ENCODE measurements at places on chromosomes 3 and 15.

DNA sequence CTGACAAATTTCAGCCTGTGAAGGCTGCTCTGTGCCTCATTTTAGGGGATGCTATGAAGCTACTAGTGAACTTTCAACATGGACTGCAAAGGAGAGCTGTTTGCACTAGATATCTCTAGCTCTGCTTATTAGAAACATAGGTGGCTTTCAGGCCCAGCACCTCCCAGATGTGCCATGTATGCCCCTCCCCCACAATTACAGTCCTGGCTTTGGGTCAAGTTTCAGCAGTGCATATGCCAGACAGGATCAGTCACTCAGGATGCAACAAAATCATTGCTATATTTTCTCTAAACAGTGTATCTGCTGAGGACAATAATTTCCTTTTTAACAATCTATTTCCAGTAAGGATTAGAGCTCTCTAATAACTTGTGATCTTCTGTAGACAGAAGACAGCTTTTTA lies 178.8 kb upstream of the STAC start:
- DNase-seq = no peak

- DNase-seq = no peak
Measured at GRCh38 chr3:189038773-189039745, 132.7 kb upstream of the TPRG1 start.

DNA sequence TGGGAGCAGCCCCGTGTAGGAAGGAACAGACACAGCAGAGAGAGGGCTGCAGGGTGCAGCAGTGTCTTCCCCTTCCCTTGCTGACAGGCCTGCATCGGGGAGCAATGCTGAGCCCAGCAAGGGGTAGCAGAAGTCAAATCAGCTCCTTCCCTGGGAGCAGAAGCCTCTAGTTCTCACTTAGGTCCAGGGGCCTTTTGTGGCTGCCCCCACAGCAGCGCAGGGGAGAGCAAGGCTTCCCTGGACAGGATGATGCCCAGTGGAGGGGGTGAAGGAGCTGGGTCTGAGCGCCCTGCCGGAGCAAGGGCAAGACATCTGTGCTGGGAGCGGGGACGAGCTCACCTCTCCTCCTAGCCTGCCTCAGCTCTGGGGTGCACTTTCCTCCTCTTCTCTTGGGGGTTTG lies 827 bp downstream of the PLCB2 start:
- no peak for DNase-seq

GRCh38 chr3:123167686-123168085 lies 34.1 kb upstream of the SEC22A start:
- DNase-seq = no peak

- DNase-seq = no peak
Measured at GRCh38 chr3:58384381-58385090, 49.1 kb downstream of the PDHB start.

- no peak for DNase-seq
Measured at GRCh38 chr3:183762304-183762703, 63.1 kb downstream of the MAP6D1 start.

- no peak for DNase-seq
Measured at GRCh38 chr15:52290800-52291199, 4.8 kb downstream of the MYO5C start.

DNA sequence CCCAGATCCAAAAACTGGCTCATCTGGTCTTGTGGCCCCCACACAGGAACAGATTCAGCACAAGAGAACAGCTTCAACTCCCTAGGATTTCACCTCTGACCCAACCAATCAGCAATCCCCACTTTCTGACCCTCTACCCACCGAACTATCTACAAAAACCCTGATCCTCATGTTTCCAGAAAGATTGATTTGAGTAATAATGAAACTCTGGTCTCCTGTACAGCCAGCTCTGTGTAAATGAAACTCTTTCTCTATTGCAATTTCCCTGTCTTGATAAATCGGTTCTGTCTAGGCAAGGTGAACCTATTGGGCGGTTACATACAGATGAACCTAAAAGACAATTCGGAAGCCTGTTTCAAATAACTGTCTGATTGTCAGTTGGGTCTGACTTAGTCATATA lies 847.6 kb upstream of the ALCAM start:
- DNase-seq = no peak

GRCh38 chr3:37136067-37136466 lies 38.3 kb downstream of the LRRFIP2 start:
- DNase-seq = no peak

DNA sequence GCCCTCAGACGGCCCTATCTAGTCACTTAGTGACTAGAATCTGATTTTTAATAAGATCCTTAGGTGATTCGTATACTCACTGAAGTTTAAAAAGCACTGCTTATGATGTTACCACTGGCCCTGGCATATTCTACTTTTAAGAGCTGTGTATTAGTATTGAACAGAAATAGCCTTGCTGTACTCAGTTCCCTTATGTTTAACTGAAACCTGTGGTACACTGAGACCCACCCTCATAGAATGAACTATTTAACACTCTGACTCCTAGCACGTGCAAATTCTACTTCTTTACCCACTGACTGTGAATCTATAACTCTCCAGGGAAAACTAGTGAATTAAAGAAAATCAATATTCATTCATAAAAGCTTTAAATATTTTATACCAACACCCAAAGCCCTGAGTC lies 108.9 kb downstream of the CCNL1 start:
- DNase-seq = no peak

- DNase-seq = no peak
Measured at GRCh38 chr3:64358853-64359252, 133.6 kb upstream of the PRICKLE2 start.

DNA sequence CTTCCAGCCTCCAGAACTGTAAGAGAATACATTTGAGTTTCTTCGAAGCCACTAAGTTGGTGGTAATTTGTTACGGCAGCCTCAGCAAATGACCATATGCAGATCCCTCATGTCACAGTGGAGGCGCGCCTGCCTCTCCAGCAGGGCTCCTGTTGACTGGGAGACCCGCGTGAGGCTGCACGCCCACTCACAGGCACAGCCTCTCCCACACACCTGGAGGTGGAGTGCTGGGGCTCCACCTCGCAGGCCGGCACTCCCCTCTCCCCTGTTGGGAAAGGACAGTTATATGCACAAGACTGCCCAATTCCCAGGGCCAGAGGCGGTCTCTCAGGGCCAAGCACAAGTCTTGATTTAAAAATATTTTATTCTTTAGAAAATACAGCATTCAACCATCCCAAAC lies 2.8 kb upstream of the TLR9 start:
- no peak for DNase-seq

- no peak for DNase-seq
Measured at GRCh38 chr3:114456742-114457141, 162.9 kb downstream of the TIGIT start.

DNA sequence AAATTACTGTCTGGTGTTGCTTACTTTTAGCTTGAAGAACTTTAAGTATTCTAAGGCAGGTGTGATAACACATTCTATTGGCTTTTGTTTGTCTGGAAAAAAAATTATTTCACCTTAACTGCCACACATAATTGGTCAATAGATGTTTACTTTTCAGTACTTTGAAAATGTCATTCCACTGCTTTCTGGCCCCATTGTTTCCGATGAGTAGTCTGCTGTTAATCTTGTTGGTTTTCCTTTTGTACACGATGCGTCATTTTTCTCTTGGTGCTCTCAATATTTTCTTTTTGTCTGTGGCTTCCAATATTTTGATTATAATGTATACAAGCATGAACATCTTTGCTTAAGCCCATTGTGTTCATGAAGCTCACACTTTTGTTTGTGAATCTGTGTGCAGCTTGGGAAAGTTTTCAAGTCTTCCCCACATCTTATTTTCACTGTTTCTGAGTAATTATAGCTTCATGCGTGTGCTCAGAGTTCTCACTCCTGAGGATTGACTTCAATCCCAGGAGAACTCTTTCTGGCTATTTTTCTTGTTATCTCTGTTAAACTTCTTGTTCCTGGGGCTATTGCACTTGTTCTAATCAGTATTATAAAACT lies 664.7 kb downstream of the IGSF11 start:
- no peak for DNase-seq

DNA sequence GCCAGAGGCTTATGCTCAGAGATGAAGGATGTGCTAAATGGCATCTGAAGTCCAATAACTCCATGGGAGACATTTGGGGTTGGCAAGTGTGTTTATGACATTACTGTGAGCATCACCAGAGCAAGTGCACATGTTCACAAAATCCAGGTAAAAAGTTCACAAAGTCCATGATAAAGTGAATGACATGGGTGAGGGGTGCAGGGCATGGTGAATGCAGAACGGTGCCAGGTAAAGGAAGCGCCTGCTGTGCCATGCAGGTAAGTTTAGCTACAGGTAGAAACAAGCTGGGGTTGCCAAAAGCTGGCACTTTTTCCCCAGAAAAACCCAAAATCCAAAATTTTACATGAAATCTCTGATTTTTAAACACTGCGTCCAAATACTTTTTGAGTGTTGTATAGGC lies 268.2 kb downstream of the ABHD5 start:
- no peak for DNase-seq

DNA sequence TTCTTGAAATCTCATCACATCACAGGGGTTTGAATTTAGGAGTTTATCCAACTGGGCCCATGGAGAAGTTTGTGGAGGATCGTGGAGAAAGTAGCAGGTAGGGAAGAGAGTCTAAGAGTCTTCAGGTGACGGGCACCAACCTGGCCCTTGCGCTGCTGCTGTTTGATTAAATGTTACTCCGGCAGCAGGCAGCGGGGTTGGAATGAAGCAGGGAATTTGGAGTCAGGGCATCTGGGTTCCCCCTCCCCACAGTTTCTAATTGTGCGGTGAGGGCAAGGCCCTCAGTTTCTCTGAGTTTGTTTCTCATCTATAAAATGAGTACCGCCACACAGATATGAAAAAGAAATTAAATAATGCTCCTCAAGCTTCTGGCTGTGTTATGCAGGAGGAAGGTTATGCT lies 182.9 kb upstream of the RGMA start:
- no peak for DNase-seq

DNA sequence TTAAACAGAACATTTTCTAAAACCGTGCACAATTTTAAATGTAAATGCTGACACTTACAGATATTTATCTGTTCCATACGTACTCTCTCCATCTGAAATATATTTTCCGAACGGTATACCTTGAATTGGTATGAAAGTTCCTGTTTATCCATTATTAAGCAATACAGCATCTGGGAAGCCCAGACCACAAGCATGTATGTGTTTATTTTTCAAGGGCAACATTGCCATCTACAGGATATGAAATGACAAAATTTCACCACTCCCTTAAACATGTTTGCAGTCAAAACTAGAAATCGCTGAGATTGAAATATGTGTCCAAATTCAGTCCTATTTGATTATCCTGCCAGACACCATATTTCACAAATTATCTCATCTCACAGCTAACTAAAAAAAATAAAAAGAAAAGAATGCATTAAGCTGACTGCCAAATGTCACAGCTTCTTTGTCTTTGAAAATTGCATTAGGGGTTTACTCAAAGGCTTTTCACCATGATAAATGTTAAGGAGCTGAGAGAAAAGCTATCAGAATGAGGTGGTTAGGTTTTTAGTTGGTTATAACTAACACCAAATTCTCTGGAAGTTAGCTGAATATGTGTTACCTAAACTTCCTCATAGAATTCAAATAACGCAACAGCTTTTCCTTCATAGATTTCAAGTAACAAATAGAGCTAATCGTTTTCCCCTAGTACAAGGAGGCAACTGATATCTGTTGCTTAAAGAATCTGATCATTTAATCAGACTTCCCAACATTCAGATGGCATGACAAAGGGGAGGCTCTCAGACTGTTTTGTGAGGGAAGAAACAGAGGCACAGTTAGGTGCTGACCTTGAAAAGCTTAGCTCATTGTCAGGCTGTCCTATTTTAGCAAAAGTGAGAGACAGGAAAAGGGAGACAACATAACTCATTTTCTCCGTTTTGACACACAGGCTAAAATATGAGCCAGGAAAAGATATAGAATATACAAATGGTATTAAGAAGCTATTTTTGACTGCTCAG lies 533.1 kb downstream of the TBL1XR1 start:
- peak; percentile 84 for DNase-seq

GRCh38 chr3:28761375-28761774 lies 412.8 kb upstream of the AZI2 start:
- DNase-seq = no peak

GRCh38 chr3:127902486-127902885 lies 12.5 kb upstream of the KBTBD12 start:
- no peak for DNase-seq

DNA sequence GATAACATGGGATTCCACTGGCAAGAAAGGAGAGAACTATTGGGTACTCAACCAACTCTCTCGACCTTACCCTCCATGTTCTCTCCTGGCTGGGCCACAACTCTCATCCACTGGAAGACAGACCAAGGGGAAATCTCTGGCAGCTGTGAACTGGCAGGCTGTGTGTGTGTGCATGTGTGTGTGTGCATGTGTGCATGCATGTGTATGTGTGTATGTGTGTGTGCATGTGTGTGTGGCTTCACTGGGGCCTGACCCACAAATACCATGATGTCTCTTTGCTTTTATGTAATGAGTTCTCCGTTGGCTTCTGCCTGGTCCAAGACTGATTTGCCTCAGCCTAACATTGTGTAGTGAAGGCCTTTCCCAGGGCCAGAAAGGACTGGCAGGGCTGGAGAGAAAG lies 4.1 kb upstream of the ALDH1A3 start:
- DNase-seq = no peak

- no peak for DNase-seq
Measured at GRCh38 chr3:42276141-42277132, 10.5 kb upstream of the CCK start.

DNA sequence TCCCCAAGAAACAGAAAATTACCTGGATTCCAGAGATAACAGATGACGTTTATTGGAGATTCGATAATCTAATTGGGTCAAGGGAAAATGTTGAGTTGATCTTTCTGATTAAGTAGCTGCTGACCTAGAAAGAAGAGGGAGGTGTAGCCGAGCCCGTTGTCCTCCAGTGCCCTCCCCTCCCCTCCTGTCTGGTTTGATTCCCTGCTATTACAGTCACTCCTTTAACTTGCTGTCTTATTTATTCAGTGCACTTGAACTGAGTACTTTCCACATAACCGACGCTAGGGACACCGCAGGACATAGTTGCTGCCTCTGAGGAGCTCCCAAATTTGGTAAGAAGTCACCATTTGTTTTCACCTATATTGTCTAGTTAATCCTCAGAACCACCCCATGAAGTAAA lies 103.7 kb downstream of the AQP9 start:
- peak; percentile 34 for DNase-seq

- DNase-seq = peak; percentile 4
Measured at GRCh38 chr15:72599855-72600464, 54.5 kb upstream of the GOLGA6B start.

GRCh38 chr3:72585966-72586365 lies 262.3 kb downstream of the SHQ1 start:
- no peak for DNase-seq

DNA sequence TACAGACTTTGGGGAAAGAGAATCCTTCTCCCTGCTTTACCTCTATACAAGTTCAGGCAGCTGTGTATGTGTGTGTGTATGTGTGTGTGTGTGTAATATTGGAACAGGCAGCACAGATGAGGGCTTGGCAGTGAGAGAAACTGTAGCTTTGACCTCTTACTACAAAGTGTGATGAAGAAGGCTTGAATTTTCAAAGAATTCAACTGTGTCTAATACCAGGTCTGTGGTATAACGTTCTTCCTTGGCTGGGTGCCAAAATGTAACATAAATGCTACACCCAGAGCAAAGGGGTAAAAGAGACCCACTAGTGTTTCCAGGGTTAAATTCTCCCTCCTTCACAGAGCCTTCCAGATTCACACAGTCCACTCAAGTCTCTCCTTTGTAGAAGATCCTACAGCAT lies 51.1 kb downstream of the CHST2 start:
- no peak for DNase-seq

- no peak for DNase-seq
Measured at GRCh38 chr3:42983927-42984326, 4.8 kb downstream of the GASK1A start.

Measured in COR-L47 (cell line).